ENCODE measurements at places on chromosomes 7 and 10. TPM values are rescaled to one million over a fixed set of nuclear protein-coding genes. Genes with fewer than 3 reads are reported as not detected.

DNA sequence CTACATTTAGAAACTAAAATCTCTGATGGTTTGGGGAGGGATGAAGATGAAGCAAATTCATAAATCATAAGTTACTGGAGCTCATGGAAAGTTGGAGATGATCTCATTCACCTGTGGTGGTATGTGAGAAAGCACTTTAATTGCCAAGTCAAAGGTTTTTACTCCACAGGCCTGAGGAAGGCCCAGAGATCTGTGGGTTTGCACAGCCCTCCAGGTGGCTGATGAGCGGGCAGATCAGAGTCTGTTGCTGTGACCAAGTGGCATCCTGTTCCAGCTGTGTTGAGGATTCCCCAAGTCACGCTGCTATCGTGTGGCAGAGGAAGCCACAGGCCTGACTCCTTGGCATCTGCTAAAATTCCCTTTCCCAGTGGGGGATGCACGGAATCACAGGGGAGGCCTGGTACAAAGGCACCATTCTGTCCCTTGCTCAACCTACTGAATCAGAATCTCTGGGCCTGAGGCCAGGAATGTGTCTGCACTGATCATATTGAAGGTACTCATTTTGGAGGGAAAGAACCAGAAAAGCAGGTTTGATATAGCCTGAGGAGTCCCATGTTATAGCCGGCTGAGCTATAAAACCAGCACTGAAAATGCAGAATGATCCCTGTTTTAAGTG is 19.7 kb upstream of the DDC start:
- no peak for DNase-seq

TWIST1 gene
- total RNA-seq: 1.7 TPM

DNA sequence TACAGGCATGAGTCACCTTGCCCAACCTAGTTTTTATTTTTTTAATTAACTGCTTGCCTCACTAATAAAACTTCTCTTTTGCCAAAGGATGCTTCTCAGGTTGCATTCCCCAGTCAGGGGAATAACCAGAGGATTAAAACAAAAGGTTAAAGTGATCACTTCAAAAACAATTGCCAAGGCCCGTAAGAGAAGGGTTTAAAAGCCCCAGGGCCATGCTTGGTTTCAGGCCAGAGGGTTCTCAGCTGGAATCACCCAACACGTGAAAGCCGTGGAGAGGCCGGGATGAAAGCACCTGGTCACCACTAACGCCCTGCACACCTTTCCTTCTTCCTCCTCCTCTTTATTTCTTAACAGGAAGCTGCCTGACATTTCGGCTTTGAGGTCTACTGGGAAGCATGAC is 587.5 kb downstream of the PTPRN2 start:
- DNase-seq: no peak

DNA sequence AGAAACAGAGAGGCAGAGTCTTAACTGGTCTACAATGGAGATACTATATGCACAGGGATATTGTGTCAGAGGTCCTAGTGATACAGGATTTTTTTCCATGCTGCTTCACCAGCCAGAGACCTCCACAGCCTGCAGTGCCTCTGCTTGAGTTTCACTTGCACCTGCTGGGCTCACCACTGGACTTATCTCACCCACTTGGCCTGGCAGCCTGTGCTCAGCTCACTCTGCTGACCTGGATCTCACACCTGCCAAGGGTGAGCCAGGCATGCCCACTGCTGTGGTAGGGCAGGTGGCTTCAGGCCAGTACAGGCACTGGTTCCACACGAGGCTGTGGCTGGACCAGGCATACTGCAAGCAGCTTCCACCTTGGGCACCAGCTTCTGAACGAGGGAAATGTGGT is 36.6 kb downstream of the PNLIPRP3 start:
- DNase-seq: no peak

- peak; percentile 19 for DNase-seq
Observed at GRCh38 chr10:15344876-15345285, 26.2 kb downstream of the FAM171A1 start.

GRCh38 chr7:69518705-69519077 is 79.6 kb upstream of the AUTS2 start:
- DNase-seq: no peak

PBLD gene
- total RNA-seq: 2.6 TPM

GRCh38 chr7:56110611-56111010 is 4.3 kb upstream of the CHCHD2 start:
- no peak for DNase-seq

GRCh38 chr7:116399819-116400218 is 99.7 kb upstream of the CAV2 start:
- no peak for DNase-seq

LRMDA gene
- 14.0 TPM for total RNA-seq

BBS9 gene
- 10.8 TPM for total RNA-seq

DNA sequence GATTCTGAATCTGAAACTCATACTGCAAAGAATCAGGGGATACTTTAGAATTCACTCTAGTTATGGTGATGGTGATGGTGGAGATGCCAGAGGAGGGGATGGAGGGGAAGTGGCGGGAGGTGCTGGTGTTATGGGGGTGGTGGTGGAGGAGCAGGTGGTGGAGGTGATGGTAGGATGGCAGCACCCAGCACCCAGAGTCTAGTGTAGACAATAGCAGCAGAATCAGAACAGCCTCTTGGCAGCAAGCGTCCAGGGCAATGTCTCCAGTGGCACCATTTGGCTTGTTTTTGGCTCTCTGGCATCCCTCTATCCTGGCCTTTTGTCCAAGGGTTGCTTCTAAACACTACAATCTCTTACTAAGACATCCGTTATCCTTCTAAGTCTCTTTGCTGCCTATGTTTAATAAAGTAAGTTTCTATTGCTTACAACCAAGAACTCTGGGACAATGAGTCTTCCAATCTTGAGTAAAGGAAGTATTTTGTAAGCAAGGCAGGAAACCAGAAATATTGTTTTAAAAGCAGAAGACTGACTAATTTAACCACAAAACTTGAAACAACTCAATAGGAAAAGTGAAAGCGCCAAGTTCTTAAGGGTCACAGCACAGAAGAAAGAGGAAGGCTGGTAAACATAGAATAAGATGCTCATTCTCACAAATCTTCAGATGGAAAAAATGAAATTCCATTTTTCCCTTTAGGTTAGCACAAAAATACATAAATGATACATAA is 42.4 kb upstream of the GDF10 start:
- no peak for DNase-seq

DNA sequence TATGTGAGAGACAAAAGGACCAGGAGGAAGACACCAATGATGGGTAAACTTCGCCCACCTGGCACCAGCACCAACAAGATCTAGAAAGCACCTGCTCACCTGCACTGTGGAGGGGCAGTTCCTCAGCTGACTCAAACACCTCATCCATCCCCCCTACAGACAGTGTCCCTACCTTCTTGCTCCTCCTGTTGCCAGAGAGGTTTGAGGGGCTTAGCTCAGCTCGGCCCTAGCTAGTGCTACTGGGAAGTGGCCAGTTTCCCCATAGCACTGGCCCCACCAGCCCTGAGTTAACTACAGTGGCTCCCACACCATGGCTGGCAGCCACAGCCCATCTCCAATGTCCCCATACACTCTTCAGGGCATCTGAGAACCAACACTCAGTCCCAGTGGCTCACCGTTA is 70.8 kb downstream of the GRID1 start:
- DNase-seq: no peak

Measured in heart right ventricle (tissue), 16 donors.